Renal cortical epithelial cell (primary cell): ENCODE measurements at places on chromosomes 1 and 21. TPM values are rescaled to one million over a fixed set of nuclear protein-coding genes. Genes with fewer than 3 reads are reported as not detected.

KRTAP10-11 gene
- total RNA-seq: not detected in 2 replicates

MAP3K6 gene
- total RNA-seq: 14.8 and 15.8 TPM in 2 replicates

AQP10 gene
- not detected in 2 replicates for total RNA-seq

FTCD gene
- total RNA-seq: 0.30 and 0.35 TPM in 2 replicates

MLLT11 gene
- 6.1 and 6.6 TPM in 2 replicates for total RNA-seq

PLCH2 gene
- total RNA-seq: 0.05 and 0.17 TPM in 2 replicates

CFAP74 gene
- not detected in 2 replicates for total RNA-seq

SLC5A9 gene
- 0.35 and 1.6 TPM in 2 replicates for total RNA-seq

TPTE gene
- total RNA-seq: not detected in 2 replicates

TTC22 gene
- 6.9 and 10.3 TPM in 2 replicates for total RNA-seq

CD52 gene
- total RNA-seq: not detected in 2 replicates

AMPD1 gene
- total RNA-seq: not detected in 2 replicates

FALEC gene
- total RNA-seq: not detected in 2 replicates

ASCL5 gene
- not detected in 2 replicates for total RNA-seq

SASS6 gene
- total RNA-seq: 4.5 TPM in 2 replicates

PCP4L1 gene
- 0.30 TPM in 1 of 2 replicates, not detected in the other for total RNA-seq

PDE4B gene
- 0.70 and 1.0 TPM in 2 replicates for total RNA-seq

BCL10 gene
- 40.0 and 84.0 TPM in 2 replicates for total RNA-seq

SETSIP gene
- 0.15 and 0.52 TPM in 2 replicates for total RNA-seq

LRRC53 gene
- not detected in 2 replicates for total RNA-seq

GPR25 gene
- 0.10 TPM in 1 of 2 replicates, not detected in the other for total RNA-seq

SPRR2E gene
- not detected in 2 replicates for total RNA-seq

RAB42 gene
- total RNA-seq: 49.0 and 241 TPM in 2 replicates
